ENCODE measurements at places on chromosomes 12 and 14.

DNA sequence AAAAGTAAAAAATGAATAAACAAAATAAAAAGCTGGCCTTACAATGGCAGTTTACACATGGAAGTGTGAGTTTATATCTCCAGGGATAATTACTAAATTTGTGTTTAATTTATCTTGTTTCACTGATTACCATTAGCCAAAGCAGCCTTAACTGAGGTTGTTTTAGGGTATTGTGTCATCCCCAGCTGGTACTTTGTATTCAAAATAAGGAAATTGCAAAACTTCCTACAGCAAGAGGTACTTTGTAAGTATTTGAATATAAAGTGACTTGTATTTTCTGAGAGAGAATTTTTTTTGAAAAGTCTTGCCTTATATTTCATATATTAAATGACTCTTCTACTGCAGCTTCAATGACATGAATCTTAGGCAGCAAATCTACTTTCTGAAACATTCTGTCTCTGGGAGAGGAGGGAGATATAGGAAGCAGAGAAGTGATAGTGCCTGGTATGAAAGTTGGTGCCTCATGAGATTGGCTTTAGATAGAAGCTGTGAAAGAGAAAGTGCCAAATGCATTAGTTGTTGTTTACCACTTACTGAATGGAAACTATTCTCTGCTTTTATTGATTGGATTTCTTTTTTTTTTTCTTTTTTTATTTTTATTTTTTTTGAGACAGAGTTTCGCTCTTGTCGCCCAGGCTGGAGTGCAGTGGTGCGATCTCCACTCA lies 6.7 kb downstream of the FNTB start:
- no peak overlapping the region for H3K27ac ChIP-seq
- DNase-seq: no peak
- no peaks in the 10 kb centered on the region for H3K36me3 ChIP-seq
- no peak overlapping the region for H3K4me3 ChIP-seq
- H3K27me3 ChIP-seq: no peaks in the 10 kb centered on the region

DNA sequence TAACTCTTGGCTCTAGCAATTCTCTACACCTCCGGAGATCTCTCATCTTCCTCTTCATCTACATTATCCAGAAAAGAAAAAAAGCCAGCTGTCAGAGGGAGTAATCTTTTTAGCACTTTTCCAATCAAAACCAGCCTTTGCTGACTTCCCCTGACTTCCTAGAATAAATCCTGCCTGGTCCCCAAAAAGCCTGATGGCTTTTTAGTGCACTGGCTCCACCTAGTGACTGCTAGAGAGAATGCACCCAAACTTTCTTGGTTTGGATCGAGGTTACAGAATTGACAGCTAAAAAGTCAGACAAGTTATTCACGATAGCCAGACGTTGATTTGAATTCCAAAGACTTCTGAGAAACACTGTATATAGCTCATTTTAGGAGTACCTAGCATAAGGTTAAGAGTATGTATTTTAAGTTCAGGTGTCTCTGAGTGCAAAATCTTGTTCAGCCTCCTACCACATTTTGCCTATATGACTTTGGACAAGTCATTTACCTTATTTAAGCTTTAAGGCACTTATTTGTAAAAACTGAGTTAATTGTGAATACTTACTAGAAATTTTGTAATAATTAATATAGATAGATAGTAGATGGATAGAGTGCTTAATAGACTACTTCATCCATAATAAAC lies 185.7 kb upstream of the GRIN2B start:
- no peaks in the 10 kb centered on the region for H3K4me1 ChIP-seq
- no peak overlapping the region for H3K4me3 ChIP-seq
- H3K27me3 ChIP-seq: no peaks in the 10 kb centered on the region
- no peak for DNase-seq

GRCh38 chr12:24960222-24960855 lies 11.4 kb upstream of the BCAT1 start:
- no peaks in the 10 kb centered on the region for H3K4me1 ChIP-seq
- no peaks in the 10 kb centered on the region for H3K36me3 ChIP-seq
- DNase-seq: peak; percentile 36
- H3K27ac ChIP-seq: no peak overlapping the region
- H3K4me3 ChIP-seq: no peak overlapping the region
- H3K27me3 ChIP-seq: no peaks in the 10 kb centered on the region

GRCh38 chr14:71096947-71097346 lies 189.7 kb downstream of the PCNX1 start:
- H3K36me3 ChIP-seq: peaks cover 18% of the 10 kb centered on the region
- no peaks in the 10 kb centered on the region for H3K4me1 ChIP-seq
- no peaks in the 10 kb centered on the region for H3K27me3 ChIP-seq
- H3K4me3 ChIP-seq: no peak overlapping the region

- no peaks in the 10 kb centered on the region for H3K4me1 ChIP-seq
- no peaks in the 10 kb centered on the region for H3K36me3 ChIP-seq
- no peak overlapping the region for H3K27ac ChIP-seq
Measured at GRCh38 chr12:46711756-46712155, 114.0 kb downstream of the SLC38A4 start.

DNA sequence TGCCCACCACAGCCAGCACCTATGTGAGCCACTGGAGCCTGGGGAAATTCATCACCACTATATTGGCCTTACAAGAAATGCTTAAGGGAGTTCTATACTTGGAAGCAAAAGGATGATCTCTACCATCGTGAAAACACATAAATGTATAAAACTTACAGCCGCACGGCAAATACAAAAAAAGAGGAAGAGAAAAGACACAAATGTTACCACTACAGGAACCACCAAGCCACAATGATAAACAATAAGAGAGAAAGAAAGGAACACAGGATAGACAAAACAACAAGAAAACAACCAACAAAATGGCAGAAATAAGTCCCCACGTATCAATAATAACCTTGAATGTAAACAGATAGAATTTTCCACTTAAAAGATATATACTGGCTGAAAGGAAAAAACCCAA lies 267.5 kb downstream of the TMEM121 start:
- no peak overlapping the region for H3K4me3 ChIP-seq
- no peak for DNase-seq
- no peak overlapping the region for H3K27ac ChIP-seq

GRCh38 chr12:105748806-105749600 lies 389.8 kb downstream of the NUAK1 start:
- H3K27ac ChIP-seq: no peak overlapping the region
- no peaks in the 10 kb centered on the region for H3K36me3 ChIP-seq
- H3K4me3 ChIP-seq: no peak overlapping the region
- DNase-seq: no peak

- no peak overlapping the region for H3K27ac ChIP-seq
- no peaks in the 10 kb centered on the region for H3K36me3 ChIP-seq
- DNase-seq: no peak
- H3K4me1 ChIP-seq: no peaks in the 10 kb centered on the region
- no peaks in the 10 kb centered on the region for H3K27me3 ChIP-seq
- no peak overlapping the region for H3K4me3 ChIP-seq
Measured at GRCh38 chr14:75859746-75860145, 122.0 kb downstream of the TGFB3 start.

DNA sequence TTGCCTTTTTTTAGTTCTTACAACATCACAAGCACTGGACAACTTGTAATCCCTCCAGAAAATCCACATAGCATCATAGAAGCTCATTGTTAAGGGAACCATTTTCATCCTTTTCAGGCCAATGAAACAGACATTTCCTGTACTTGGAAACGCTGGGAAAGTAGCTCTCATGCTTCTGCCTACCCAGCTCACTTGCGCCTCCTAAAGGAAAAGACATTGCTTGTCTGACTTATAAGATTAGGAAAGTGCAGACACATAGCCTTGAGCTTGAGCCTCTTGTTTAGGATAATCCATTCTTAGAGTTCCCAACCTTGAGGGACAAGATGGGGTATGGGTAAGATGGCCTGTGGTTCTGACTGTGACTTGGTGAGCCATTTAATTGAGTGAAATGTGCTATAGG lies 589.5 kb downstream of the NOVA1 start:
- H3K4me3 ChIP-seq: no peak overlapping the region
- no peaks in the 10 kb centered on the region for H3K27me3 ChIP-seq
- no peaks in the 10 kb centered on the region for H3K36me3 ChIP-seq
- H3K4me1 ChIP-seq: no peaks in the 10 kb centered on the region
- DNase-seq: no peak

GRCh38 chr12:41891226-41891625 lies 253.4 kb downstream of the GXYLT1 start:
- H3K4me3 ChIP-seq: no peak overlapping the region
- DNase-seq: no peak
- H3K4me1 ChIP-seq: no peaks in the 10 kb centered on the region
- no peaks in the 10 kb centered on the region for H3K36me3 ChIP-seq
- H3K27ac ChIP-seq: no peak overlapping the region

DNA sequence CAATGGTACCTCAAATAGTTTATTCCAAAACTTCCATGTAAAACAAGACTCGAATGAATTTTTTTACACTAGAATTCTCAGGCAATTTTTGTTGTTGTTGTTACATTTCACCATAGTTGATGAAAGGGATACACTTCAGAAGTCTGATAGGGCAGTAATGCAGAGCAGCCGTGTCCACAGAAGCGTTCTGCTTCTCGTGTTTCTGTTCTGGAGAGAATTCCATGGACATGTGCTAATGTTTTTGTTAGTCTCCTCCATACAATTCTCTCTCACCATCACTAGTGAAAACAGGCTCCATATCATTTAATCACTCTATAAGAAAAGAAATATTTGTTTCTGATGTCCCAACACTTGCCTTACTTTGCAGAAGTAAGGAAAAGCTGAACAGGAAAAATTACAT lies 606.1 kb downstream of the SLC16A7 start:
- H3K36me3 ChIP-seq: no peaks in the 10 kb centered on the region
- no peaks in the 10 kb centered on the region for H3K27me3 ChIP-seq
- no peak overlapping the region for H3K27ac ChIP-seq
- DNase-seq: no peak
- H3K4me3 ChIP-seq: no peak overlapping the region

DNA sequence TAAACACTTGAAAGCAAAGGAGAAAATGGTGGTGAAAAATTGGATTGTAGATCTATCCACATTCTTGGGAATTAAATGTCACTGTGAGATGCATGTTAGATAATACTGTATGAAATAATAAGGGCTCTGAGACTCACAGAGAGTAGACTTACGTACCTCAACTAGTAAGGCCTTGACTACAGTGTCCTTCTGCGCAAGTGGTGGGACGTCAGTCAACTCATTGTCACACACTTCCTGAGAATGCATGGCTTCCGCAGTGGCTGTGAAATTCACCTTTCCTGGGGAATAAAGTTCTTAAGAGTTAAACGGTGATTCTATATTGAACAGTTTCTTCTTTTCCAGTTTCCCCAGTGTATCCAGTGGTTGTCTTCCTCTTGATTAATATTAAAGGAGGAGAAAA lies 32.6 kb upstream of the PZP start:
- H3K36me3 ChIP-seq: peaks cover 3% of the 10 kb centered on the region
- no peaks in the 10 kb centered on the region for H3K4me1 ChIP-seq
- H3K4me3 ChIP-seq: no peak overlapping the region
- no peak for DNase-seq
- H3K27ac ChIP-seq: no peak overlapping the region

GRCh38 chr12:57107456-57108155 lies 3.6 kb downstream of the STAT6 start:
- H3K4me1 ChIP-seq: peaks cover 45% of the 10 kb centered on the region
- no peak for DNase-seq
- H3K36me3 ChIP-seq: peaks cover 40% of the 10 kb centered on the region

DNA sequence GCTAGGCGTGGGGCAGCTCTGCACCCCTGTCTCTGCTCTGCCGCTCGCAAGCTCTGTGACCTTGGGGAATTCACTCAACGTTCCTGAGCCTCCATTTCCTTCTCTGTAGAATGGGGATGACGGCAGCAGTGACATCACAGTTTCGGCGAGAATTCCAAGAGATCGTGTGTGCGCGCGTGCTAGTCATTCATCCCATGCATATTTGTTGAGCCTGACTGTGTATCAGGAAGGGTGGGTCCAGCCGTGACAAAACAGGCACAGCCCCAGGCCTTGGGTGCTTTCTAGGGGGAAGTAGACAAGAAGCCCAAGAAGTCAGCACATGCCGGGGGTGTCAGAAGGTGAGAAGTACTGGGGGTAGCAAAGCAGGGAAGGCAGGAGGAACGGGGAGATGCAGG lies 145.6 kb upstream of the NCOR2 start:
- no peak overlapping the region for H3K4me3 ChIP-seq
- H3K4me1 ChIP-seq: peaks cover 21% of the 10 kb centered on the region
- no peak for DNase-seq
- peak overlapping the region; percentile 73 for H3K27ac ChIP-seq
- no peaks in the 10 kb centered on the region for H3K36me3 ChIP-seq
- H3K27me3 ChIP-seq: no peaks in the 10 kb centered on the region

DNA sequence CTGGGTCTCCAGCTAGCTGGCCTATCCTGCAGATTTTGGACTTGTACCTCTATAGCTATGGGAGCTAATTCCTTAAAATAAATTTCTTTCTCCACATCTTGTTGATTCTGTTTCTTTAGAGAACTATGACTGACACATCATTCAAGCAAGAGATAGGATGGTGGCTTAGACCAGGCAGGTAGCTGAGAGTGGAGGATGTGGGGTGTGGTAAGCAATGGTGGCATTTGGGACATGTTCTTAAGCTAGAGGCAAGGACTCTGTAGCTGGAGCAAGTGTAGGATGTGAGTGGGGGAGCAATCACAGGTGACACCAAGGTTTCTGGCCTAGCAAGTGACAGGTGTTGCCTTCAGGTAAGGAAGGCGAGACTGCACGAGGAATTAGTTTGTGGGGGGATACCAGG lies 6.8 kb downstream of the TDRD9 start:
- H3K4me1 ChIP-seq: no peaks in the 10 kb centered on the region
- no peak for DNase-seq
- H3K27ac ChIP-seq: no peak overlapping the region
- no peaks in the 10 kb centered on the region for H3K36me3 ChIP-seq
- peaks cover 3% of the 10 kb centered on the region for H3K27me3 ChIP-seq
- no peak overlapping the region for H3K4me3 ChIP-seq

DNA sequence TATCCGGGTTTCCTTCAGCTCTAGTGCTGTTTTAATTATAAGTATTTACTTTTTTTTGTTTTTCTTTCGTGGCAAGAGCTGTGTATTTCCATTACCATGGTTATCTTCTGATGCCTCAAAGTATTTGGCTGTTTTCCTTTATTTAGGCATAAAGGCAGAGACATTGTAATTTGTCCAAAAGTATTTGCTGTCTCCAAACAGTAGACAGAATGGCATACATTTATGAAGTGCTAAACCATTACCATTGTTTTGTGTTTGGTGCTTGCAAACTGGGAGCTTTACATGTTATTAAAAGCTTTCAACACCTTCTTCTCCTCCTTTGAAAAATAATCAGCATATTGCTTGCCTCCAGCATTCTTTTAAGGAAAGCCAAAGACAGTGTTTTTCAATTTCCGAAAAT lies 46.3 kb downstream of the FLRT2 start:
- H3K4me3 ChIP-seq: no peak overlapping the region
- no peaks in the 10 kb centered on the region for H3K27me3 ChIP-seq
- no peak for DNase-seq

DNA sequence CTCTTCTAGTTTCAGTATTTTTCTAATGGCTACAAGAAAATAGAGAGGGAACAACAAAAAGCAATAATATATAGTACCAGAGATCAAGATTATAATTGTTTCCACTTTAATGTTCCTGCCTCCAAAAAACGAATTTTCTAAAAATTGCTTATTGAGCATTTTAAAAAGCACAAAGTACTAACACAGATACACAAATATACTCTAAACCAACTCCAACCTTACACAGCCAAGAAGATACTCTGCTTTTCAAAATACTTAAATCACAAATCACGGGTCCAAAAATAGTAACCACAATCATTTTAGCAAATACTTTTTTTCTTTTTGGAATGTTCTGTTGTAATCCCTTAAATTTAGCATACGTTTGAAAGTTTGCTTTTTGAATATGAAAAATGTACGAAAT lies 2.0 kb downstream of the YAF2 start:
- H3K27ac ChIP-seq: no peak overlapping the region
- peaks cover 17% of the 10 kb centered on the region for H3K36me3 ChIP-seq
- H3K27me3 ChIP-seq: no peaks in the 10 kb centered on the region
- peaks cover 9% of the 10 kb centered on the region for H3K4me1 ChIP-seq

Measured in natural killer cell (primary cell).